Activated CD4-positive, alpha-beta T cell treated with anti-CD3 and anti-CD28 coated beads, Interleukin-10, Interleukin-2, amounts not matched to agents 100 ng/mL and 50 ng/mL, durations not matched to agents 16 hours and 8 hours (primary cell): ENCODE measurements at places on chromosomes 3 and 15.
A peak's percentile ranks its signal among the peaks of the same experiment; 100 is the strongest.

DNA sequence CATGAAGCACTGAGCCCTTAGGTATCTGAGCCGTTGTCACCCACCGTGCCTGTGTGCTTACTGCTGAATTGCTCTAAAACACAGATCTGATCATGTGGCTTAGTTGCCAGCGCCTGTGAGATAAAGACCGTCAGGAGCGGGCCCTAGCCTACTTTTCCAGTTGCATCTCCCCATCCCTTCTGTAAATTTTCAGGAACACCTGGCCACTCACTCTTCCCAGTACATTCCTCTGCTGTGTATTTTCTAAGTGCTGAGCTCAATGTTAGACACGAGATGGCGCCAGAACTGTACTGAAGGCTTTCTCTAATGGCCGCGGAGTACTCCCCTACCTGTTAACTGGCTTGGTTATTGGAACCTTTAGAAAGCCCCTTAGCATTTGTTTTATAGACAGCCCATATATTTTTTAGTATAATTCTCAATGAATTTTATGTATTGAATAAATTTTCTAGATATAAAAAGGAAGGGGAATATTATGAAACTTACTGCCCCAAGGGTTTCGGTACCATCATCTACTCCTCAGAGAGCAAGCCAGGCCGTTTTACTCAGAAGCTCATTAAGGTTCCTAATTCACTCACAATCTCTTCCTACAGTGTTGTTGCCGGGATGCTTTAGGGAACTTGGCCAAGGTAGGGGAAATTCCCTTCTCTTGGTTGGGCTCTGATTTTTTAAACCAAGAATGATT is 16.7 kb upstream of the WNT7A start:
- DNase-seq = peak; percentile 67

DNA sequence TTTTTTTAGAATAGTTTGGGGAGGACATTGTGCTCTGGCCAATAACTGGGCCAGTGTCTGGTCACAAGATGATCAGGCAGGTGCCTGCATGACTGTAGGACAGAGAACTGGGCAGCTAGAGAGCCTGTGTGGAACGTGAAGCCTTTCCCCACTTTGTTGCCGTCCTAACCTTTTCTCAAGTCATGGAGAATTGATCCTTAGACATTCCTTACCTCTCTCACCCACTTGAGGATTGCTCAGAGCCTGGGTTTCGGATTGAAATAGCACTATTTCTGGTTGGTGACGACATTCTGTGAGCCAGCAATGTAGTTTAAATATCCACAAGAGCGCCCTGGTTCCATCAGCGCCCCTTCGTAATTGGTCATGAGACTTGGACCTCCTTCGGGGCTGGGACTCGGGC is 138.4 kb downstream of the IGF1R start:
- DNase-seq = no peak

- DNase-seq = no peak
Observed at GRCh38 chr15:57134071-57134605, 215.7 kb downstream of the TCF12 start.

DNA sequence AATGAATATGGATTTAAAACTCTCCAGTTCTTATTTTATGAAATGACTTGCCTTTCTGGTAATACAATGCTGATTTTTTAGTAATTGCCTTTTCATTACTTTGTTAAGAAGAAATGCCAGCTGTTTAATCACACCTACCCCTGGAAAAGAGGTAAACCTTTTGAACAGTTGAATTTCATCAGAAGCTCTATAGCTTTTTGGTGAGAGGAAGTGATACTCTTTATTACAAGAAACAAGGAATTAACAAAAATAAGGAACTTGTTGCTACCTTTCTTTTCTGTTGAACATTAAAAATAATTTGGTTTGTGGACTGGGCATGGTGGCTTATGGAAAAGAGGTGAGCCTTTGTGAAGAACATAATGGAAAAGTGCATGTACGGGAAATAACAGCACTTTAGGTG is 19.7 kb downstream of the BLOC1S6 start:
- no peak for DNase-seq

GRCh38 chr3:82654708-82655107 is 893.3 kb upstream of the GBE1 start:
- no peak for DNase-seq

DNA sequence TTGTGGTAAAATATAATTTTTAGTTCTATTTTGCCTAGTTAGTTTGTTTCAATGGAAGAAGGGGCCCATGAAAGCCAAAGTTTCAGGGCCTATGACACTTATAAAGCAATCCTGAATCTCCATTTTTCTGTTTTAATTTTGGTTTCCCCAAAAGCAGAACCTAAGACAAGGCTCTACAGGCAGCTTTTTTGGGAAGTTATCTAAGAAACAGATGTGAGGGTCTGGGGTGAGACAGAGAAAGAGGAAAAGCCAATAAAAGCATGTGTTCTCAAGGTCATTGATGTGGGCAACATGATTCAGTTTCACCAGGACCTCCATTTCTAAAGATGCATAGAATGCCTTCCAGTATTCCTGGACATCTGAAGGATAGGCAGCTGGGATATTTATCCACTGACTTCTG is 598.5 kb downstream of the PDCD6IP start:
- no peak for DNase-seq

DNA sequence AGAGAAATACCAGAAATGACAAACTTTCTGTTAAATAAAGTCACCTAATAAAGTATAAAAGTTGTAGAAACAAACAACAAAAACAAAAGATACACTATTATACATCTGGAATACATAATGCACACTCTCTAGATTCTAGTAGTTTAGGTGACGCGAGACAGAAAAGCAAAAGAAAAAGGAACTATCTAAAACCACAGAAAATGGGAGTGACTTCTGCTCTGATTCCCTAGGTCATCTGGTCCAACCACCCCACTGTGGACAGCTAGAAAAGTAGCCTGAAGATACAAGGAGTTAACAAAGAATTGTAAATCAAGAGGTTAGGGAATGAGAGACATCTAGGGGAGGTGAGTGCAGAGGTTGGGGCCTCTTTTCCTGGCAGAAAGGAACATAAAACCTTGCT is 39.1 kb downstream of the DHX36 start:
- no peak for DNase-seq

- DNase-seq = peak; percentile 27
Observed at GRCh38 chr3:30475038-30475808, 131.2 kb upstream of the TGFBR2 start.
